Glomerular endothelial cell (primary cell): ENCODE measurements at places on chromosomes 6 and 20.

DNA sequence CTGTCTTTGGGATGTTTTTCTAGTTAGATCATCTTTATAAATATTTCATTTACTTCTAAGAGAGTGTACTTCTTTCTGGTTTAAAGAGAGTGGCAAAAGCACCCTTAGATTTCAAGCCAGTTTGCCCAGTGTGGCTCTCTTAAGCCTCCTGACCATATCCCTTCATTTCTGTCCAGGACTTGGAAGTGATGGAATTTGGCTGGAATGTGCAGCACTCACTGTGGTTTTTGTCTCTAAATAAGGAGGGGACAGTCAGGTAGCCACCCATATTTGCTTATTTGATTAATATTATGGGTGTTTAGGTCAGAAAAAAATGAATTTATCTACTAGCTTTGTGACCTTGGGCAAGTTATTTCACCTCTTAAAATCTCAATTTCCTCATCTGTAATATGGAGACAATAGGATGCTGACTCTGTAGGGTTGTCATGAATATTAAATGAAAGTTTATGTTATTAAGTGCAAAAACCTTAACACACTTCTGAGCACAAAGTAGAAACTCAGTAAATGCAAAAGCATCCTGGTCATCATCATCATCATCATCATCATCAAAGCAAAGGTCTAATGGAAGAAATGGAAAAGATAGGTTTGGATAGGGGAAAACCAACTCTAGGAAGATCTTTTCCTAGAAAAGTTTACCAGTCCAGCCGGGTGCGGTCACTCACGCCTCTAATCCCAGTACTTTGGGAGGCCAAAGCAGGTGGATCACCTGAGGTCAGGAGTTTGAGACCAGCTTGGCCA is 3.1 kb downstream of the CRYBG1 start:
- no peak for DNase-seq

GRCh38 chr6:105886066-105886813 is 199.9 kb upstream of the PRDM1 start:
- no peak for DNase-seq

GRCh38 chr6:11575408-11576033 is 38.0 kb downstream of the TMEM170B start:
- DNase-seq = peak; percentile 76

DNA sequence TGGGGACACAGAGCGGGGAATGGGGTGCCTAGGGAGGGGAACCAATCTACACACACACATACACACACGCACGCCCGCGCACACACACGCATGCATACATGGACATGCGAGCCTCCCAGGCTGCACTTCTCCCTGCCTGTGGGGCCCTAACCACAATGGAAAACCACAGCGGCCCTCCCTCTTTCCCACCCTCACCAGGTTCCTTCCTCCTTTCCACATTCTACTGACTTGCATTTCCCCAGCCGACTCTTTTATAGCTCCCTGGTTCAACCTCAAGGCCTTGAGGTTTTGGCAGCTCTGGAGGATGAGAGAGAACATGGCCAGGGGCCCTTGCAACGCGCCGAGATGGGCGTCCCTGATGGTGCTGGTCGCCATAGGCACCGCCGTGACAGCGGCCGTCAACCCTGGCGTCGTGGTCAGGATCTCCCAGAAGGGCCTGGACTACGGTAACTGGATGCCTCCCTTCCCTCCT is at the start of gene BPI:
BPI (plus strand) TSS at position 249 of the 472 bp plus-strand sequence; CDS start at position 317, 68 bp downstream.
- no peak for DNase-seq

DNA sequence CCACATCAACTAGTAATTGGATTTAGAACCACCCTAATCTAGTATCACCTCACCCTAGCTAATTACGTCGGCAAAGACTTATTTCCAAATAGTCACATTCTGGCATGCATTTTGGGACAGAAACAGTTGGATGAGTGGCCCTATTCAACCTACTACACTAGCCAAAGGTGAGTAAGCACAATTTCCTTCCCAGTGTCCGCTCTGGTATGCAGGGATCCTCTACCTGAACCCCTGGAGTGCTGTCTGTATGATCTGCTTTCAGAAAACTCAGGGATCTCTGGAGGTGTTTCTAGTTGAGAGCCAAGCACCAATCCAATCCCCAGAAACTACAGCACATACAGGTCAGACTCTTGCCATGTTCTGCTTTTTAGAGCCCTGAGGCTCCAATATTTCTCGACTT is 717.4 kb upstream of the MANEA start:
- no peak for DNase-seq

- no peak for DNase-seq
Measured at GRCh38 chr6:106426250-106426970, 65.9 kb downstream of the CRYBG1 start.

DNA sequence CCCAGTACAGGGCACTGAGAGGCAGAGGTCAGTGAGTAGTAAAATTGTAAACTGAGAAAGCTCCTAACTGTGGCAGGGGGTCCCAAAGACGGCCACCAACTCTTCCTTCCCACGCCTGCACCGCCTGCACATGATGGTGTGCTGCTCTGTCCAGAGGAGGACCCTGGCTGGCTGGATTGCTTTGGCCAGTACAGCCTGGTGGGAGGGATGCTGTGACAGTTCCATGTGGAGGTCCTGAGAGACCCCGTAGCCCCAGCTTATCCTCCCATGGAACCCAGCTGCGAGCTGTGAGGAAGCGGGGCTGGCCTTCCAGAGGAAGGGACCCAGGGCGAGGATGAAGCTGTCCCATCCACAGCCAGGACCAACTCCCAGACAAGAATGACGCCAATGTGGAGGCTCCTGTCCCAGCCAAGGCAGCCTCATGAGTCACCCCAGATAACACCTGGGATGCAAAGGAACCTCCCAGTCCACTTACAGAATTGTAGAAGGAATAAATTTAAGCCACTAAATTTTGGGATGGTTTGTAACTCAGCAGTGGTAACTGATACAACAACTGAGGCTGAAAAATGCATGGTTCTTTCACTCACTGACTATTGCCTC is 2.0 kb upstream of the ACSS1 start:
- no peak for DNase-seq

- no peak for DNase-seq
Measured at GRCh38 chr20:57738053-57738452, 28.2 kb upstream of the PMEPA1 start.

- DNase-seq = no peak
Measured at GRCh38 chr20:53527196-53527595, 66.4 kb downstream of the ZNF217 start.

GRCh38 chr20:37518606-37519507 is 2.2 kb upstream of the NNAT start:
- DNase-seq = peak; percentile 33

GRCh38 chr20:48238326-48238725 is 453.0 kb upstream of the SULF2 start:
- no peak for DNase-seq

- no peak for DNase-seq
Measured at GRCh38 chr20:36028106-36028808, 59.9 kb downstream of the CNBD2 start.

GRCh38 chr20:17227669-17228623 is 1.1 kb downstream of the PCSK2 start:
- DNase-seq = no peak

DNA sequence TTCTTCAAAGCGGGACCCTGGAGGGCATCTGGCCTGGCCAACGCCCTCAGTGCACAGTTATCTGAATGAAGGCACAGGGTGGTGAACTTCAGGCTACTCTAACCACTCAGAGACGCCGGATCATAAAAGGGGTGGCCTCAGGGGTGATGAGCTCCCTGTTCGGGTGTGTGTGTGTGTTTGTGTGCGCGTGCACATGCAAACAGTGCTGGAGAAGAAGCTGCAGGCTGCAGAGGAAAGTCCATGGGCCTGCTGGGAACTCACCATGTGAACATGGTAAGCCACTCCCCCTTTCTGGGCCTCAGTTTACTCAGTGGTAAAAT is 42.0 kb downstream of the KIAA1755 start:
- no peak for DNase-seq

GRCh38 chr6:8080362-8081151 is 16.4 kb upstream of the BLOC1S5 start:
- DNase-seq = no peak

DNA sequence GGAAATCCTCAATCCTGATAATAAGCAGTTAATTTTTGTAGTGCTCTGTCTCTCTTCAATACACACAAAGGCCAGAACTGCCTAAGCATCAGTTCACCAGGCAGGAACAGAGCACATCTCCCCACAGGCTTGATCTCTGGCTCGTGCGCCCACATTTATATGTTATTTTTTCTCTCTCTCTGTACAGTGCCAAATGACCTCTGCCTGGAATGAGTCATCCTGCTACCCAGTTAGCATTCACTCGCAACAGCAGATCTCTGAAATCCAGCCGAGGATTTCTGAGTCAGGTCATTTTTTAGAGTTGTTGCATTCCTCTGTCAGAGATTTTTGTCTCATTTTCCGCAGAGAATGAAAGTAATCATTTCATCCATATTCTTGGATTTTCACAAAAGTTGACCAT is 107.1 kb downstream of the COL12A1 start:
- DNase-seq = peak; percentile 66

DNA sequence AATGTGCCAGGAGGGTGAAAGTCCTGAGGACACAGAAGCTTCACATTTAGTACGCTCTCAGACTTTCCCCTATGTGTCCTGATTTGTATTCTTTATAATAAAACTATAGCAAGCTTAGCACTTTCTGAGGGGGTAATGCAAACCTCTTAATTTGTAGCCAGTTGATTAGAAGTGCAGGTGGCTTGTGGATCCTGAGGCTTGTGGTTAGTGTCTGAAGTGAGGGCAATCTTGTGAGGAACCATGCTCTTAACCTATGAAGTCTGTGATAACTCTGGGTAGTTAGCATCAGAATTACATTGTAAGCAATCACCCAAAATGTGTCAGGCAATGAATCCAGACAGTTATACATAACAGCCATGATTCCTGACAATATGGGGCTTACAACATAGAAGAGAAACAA is 51.1 kb downstream of the LHFPL5 start:
- no peak for DNase-seq

DNA sequence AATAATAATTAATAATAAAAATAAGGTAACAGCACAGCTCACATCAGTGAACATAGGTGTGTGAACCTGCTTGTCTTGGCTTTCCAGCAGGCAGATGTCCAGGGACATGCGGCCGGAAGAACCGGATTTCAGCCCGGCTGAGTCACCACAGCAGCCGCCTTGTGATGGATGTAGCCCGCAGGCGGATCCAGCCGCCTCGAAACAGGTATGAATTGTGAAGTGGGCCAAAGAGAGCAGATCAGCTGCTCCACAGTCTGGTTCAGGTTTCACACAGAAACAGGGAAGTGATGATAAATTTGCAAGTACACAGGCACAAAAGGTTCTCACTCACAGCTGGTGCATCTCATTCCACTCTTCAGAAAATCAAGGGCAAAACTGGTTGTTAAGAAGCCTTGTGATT is 55.1 kb downstream of the ID4 start:
- DNase-seq = no peak

DNA sequence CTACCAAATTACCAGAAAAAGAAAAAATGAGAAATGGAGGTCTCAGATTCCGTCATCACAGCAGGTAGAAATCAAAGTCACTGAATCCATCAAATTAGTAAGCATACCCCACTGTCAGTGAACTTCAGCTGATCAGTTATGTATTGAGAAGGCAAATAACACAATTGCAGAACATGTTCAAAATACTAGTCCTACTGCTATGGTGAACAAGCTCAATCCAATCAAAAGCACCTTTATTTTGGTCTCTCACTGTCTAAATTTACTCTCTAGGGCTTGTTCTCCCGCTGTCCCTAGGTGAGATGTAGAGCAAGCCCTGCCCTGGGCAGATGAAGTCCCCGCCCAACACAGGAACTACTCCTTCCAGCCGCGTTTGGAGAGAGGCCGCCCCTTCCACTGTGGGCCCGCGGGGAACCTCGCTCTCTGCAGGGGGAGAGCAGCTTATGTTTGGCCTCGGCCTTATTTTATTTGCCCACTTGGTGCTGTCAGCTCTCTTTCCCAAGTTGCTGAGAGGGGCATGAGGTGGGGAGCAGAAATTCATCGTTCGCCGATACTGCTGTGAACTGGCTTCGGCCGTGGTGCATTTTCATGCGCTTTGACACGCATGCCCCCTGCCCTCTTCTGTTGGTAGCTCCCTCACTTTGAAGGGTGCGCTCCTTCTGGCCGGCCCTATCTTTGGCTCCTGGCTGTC is 14.3 kb upstream of the MAP1LC3A start:
- DNase-seq = no peak

GRCh38 chr6:68876792-68877493 is 241.9 kb downstream of the ADGRB3 start:
- peak; percentile 3 for DNase-seq

- DNase-seq = no peak
Measured at GRCh38 chr6:63858691-63859090, 223.1 kb downstream of the PHF3 start.

- peak; percentile 47 for DNase-seq
Measured at GRCh38 chr6:163387317-163387716, 27.2 kb upstream of the QKI start.

DNA sequence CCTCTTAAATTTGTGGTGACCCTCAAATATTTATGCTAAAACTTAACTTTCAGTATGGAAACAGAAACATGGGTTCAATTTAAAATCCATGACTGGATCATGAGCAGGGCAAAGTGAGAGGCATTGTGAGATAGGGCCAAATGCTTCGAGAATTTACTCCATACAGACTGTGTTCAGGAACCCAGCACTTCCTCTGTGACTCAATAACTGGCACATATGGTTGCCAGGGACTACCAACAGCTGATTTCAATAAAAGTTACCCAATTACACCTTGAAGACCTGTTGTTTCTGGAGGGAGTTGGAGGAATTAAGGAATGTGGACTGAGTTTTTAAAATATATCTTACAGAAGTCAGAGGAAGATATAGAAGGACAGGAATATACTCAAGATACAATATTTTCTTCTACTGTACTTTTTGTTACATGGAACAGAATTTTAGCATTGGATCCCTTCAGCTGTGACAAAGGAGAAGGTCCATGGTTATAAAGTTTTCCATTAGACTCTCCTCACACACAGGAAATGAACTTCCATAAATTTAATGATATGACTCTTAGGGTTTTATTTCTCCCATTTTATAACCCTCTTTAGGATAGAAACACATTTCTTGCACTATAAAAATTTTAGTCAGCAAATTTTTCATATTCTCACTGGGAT is 258.5 kb downstream of the KHDC1L start:
- DNase-seq = no peak

- DNase-seq = no peak
Measured at GRCh38 chr6:168715643-168716481, 274.9 kb downstream of the SMOC2 start.

GRCh38 chr6:12527339-12527738 is 189.2 kb upstream of the PHACTR1 start:
- DNase-seq = no peak

GRCh38 chr6:33019372-33019771 is 10.0 kb upstream of the HLA-DOA start:
- no peak for DNase-seq

DNA sequence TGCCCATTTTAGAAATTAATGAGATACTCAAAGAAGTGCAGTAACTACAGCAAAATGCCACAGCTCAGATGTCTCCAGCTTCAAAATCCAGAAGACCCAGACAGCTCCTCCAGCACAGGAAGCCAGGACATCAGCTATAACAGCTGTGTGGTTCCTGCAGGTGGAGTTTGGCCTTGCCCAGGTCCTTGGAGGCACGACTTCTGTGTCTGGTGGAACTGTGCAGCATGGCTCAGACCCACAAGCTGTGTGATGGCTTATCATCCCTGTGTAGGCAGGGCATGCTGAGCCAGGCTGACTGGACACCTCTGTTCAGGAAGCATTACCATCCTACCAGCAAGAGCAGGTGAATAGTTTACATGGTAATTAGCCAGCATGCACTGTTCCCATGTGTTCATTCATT is 26.5 kb upstream of the CD93 start:
- no peak for DNase-seq
